ENCODE measurements at places on chromosomes 2 and 18.

DNA sequence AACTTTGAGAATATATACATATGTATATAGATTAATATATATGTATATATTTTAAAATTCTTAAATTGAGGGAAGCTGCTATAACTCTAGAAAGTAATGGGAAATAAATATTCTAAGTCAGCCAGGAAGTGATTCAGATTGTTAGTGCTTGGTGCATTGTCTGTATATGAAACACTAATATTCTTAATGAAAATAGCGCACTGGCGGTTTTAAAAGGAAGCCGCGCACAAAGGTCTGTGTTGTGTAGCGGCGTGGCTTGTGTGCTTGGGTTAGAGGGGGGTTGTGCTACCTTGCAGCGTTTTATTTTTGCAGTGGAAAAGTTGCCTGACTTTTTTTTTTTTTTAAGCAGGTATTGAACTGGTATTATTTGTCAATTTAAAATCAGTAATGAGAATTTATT, 11.3 kb downstream of the TSHZ1 start:
- DNase-seq = no peak

- no peak for DNase-seq
Observed at GRCh38 chr2:58401936-58402335, 160.8 kb upstream of the FANCL start.

GRCh38 chr2:7692657-7693161, 775.5 kb downstream of the RNF144A start:
- DNase-seq = peak; percentile 93

DNA sequence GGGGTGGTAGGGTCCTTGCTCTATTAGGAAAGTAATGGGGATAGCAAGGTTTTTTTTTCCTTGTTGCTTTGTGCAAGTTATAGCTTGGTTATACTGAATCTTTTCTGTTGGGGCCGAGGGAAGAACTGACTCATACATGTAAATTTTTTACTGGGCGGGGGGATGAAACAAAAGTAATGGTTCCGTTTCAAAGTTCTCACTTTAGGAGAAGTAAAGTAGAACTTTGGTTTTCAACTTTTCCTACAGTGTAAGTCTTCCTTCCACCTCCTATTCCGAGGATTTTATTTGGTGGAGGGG, 1.1 kb downstream of the AFTPH start:
- no peak for DNase-seq

- no peak for DNase-seq
Observed at GRCh38 chr18:75167759-75168618, 41.0 kb downstream of the PTGR3 start.

GRCh38 chr18:7735196-7735595, 168.1 kb downstream of the PTPRM start:
- no peak for DNase-seq

DNA sequence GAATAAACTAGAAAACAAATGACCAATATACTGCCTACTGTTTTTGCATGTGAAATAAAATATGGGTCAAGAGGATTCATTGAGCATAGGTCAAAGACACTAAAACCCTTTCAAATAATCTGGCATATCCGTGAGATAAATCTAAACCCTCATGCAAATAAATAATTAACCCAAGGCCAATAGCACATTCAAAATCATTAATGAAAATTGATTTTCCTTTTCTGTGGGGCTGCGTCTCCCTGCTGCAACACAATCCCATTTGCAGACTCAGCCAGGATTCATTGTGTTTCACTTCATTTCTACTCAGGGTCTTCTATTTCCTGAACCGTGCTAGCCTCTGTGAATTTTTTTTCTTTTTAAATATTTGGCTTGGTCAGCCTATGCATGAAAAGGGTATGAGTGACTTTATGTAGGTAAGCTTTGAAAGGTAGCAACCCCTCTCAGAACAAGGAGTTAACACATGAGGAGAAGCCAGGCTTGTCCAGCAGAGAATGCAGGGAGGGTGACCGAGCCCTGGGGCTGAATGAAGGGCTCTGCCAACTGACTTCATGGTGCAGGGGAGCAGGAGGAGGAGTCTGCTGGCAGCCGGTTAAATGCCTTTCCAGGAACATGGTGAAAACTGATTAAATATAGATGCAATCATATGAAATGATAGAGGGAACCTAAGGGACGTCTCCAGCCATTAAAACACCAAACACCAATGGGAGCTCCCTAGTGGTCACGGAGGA, 10.3 kb upstream of the CTAGE1 start:
- DNase-seq = no peak

DNA sequence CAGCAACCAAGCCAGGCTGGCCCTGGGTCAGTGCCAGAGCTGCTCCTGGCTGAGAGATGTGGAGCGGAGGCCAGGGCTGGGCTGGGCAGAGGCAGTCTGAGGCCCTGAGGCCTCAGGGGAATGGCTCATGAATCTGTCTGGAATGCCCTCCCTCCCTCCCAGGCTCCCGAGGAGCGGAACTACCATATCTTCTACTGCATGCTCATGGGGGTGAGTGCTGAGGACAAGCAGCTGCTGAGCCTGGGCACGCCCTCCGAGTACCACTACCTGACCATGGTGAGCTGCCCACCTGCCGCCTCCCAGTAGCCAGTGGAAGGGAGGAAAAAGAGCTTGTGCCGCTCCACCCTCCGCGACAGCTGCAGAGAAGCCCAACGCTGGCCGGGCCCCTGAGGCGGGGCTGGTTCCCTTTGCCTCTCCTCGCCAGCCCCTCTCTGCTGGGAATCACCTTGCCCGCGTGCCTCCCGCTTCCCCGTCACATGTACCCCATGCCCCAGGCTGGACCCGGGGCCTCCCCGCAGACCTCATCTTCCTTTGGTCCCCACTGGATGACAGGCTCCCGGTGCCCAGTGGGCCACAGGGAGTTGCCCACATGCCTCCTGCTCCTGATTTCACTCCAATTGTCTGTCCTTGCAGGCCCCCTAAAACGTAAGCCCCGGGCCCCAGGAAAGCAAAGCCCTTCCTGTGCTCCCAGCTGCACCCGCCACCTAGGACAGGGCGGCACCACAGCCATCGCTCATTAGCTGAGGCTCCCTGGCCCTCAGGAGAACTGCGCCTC, 41.1 kb downstream of the MYO7B start:
- peak; percentile 92 for DNase-seq

GRCh38 chr2:206192157-206192556, 32.5 kb downstream of the EEF1B2 start:
- no peak for DNase-seq

GRCh38 chr2:201709049-201709448, 10.6 kb upstream of the MPP4 start:
- DNase-seq = no peak

GRCh38 chr18:36536426-36536825, 238.9 kb downstream of the FHOD3 start:
- DNase-seq = no peak

DNA sequence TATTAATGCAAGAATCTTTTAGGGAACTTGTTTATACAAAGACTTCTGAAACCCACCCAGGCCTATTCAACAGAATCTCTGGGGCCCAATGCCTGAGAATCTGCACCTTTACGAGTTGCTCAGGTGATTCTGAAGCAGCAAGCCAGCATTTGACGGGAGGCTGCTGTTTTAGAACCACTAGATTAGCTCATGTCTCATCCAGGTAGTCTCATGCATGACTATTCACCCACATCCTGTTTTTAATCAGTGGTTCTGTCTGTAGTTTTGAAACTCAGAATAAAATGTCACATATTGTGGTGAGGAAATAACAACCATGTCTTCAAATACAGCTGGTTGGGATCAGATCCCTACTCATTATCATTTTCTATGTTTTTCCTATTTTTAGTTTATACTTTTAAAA, 39.5 kb downstream of the CYTIP start:
- no peak for DNase-seq

- peak; percentile 98 for DNase-seq
Observed at GRCh38 chr2:112054847-112055729, at the start of gene TMEM87B. TSS of gene TMEM87B (plus strand) at chr2:112055269. CDS start at chr2:112055592, 323 bp downstream.

- no peak for DNase-seq
Observed at GRCh38 chr2:61268249-61268648, 106.3 kb downstream of the C2orf74 start.

GRCh38 chr2:12507295-12507694, 209.4 kb upstream of the TRIB2 start:
- DNase-seq = peak; percentile 62

DNA sequence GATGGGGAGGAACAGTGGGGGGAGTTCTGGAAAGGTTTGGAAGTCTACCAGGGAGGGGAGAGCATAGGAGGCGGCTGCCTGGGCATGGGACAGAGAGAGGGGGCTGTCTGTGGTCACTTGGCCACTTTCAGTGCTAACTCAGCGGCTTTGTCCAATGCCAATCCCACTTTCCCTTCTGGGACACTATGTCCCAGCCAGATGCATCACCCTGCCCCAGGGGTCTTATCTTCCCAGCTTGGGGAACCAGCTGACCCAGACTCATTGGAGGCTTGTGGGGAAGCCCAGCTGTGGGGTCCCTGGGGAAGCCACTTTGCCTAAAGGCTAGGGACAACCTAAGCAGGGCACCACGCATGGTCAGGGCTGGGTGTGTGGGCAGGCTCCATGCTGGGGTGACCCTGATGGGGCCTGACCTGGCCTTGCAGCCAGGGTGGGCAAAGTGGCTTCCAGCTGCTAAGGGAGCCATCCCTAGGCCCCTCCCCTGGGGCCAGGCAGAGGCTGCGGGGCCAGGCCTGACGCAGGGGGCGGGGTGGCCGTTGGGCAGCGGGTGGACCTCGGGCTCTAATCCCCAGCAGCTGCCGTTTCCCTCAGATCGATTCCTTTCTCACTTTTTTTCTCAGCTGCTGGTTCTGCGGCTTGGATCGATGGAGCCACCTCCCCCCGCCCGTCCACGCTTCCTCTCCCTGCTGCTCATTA, 1.6 kb upstream of the ASIC4 start:
- no peak for DNase-seq

DNA sequence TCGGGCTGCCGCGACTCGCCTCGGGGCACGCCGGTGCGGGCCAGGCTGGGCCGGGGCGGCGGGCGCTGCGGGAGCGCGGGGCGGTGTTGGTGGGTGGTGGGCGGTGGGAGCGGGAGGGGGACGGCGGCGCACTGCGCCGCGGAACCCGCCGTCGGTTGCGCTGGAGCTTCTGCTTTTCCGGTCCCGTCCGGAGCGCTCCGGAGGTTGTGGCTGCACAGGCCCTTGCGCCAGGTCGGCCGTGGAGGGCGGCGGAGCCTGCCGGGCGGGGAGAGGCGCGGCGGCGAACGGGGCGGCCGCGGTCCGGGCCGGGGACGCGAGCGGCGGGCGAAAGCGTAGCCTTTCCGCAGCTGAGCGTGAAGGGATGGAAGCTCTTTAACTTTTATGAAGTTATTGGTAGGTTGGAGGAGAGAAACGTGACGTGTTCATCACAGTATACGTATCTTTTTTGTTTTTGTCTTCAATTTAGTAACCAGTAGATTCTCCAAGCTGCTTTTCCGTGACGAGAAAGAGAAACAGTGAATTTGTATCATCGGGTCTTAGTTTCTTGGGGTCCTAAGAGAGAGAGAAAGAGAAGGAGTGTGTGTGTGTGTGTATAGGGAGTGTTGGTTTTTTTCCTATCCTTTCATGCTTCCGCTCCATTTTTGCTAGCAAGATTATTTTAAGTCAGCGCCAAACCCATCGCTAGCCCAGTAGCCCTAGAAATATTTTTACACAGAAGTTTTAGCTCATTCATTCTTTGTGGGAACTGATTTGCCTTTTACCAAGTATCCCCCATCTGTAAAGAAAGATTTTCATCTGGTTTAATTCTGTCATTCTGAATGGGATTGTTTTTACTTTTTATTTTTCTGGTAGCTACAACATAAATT, 535 bp downstream of the ATG4B start:
- DNase-seq = peak; percentile 15

GRCh38 chr2:40230707-40231432, 221.0 kb downstream of the SLC8A1 start:
- DNase-seq = peak; percentile 32

- DNase-seq = no peak
Observed at GRCh38 chr2:41722668-41723369, 325.0 kb upstream of the PKDCC start.

DNA sequence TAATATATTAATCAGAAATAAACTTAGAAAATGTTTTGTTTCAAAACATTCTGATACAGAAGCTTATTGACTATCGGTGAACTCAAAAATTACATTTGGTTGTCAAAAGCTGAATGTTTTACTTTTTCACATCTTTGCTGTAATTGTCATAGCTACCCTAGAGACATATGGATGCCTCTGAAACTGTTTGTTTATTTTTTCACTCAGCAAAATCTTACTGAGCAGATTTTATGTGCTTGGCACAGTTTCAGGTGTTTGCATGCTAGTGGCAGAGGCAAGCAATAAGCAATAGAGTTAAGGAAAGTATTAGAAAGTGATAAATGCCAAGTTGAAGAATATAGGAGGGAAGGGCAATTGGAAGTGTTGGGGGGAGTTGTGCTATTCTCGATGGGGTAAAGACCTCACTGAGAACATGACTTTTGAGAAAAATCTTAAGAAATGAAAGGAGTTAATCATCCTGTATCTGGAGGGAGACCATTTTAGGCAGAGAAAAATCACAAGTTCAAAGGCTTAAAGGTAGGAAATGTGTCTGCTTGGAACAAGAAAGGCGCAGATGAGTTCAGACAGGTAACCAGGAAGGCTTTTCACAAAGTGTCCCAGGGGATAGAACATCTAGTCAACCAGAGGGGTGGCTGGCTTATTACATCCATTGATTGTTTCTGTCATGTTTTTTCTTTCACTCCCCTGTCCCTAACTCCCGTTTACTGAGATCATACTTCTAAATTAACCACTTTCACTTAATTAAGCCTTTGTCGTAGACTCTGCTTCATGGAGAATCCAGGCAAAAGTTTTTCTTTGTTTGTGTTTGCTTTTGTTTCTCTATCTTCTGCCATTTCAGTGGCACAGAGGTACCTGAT, 27.2 kb upstream of the COBLL1 start:
- peak; percentile 17 for DNase-seq

DNA sequence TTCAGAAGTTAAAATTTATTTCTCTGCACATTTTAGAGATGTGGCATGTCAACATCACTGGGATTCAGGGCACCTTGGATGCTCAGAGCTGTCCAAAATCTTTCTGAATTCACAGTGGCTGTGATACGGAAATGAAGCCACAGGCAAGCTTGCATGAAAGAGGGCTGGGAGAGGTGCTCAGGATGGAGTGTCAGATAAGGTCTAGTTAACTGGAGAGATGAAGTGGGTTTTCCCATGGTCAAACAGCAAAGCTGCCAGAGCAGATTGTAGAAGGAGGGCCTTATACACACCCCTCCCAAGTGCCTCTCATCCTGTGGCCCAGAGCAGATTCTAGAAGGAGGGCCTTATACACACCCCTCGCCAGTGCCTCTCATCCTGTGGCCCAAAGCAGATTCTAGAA, 286.8 kb upstream of the PXDN start:
- DNase-seq = no peak

GRCh38 chr2:105604938-105605337, 139.8 kb upstream of the NCK2 start:
- DNase-seq = no peak

DNA sequence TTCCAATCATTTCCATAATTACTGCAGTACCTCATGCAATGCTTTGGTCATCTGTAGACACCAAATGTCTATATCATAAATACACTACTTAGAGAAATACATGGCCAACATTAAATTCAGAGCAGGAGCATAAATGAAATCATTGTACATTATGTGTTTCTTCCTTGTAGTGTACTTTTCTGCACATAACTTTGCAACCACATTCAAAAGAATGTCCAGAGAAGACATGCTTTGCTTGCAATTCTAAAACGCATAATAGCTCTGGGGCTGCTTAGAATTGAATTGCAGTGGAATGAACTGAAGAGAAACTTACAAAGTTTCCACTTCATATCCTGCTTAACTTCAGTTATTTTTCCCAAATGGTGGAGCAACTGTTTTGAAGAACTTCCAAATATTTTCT, 664.4 kb downstream of the DSC3 start:
- no peak for DNase-seq

All from fibroblast of skin of scalp (primary cell).